ENCODE measurements at places on chromosomes 6 and 20.

DNA sequence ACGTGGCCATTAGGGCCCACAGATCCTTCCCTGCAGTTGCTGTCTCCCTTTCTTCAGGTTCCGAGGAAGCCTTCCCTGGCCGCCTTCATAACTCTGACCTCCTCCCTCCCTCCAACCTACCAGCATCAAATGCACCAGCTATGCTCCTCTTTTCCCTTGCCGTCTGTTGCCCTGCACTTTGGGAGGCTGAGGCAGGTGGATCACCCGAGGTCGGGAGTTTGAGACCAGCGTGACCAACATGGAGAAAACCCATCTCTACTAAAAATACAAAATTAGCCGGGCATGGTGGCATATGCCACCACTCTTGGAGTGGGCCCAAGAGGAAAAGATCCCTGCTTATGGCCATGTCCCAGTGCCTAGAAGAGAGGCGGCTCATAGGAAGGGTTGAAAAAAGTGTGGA is 31.8 kb downstream of the RNASET2 start:
- DNase-seq: no peak

DNA sequence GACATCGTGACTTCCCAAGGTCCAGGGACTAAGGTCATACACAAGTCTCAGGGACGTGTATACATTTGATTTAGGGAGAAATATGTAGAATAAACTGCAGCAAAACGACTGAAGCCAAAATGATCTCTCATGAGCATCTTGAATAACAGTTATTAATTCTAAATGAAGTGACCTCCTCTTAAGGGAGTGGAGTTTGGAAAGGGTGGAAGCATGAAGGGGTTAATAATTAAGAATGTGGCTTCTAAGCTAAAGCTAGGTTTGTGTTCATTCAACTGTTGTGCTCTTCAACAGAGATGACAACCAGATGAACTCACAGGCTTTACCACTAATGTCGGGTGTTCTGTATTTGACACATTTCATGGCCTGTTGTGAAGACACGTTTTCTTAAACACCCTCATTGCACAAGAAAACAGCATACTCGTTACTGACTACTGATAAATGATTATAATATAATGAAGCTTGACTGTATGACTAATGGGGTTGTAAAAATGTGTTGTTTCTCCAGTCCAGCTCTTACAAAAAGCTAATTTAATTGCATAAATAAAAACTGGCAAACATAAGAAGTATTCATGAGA is 1.5 kb downstream of the PPP1R14C start:
- DNase-seq: no peak

DNA sequence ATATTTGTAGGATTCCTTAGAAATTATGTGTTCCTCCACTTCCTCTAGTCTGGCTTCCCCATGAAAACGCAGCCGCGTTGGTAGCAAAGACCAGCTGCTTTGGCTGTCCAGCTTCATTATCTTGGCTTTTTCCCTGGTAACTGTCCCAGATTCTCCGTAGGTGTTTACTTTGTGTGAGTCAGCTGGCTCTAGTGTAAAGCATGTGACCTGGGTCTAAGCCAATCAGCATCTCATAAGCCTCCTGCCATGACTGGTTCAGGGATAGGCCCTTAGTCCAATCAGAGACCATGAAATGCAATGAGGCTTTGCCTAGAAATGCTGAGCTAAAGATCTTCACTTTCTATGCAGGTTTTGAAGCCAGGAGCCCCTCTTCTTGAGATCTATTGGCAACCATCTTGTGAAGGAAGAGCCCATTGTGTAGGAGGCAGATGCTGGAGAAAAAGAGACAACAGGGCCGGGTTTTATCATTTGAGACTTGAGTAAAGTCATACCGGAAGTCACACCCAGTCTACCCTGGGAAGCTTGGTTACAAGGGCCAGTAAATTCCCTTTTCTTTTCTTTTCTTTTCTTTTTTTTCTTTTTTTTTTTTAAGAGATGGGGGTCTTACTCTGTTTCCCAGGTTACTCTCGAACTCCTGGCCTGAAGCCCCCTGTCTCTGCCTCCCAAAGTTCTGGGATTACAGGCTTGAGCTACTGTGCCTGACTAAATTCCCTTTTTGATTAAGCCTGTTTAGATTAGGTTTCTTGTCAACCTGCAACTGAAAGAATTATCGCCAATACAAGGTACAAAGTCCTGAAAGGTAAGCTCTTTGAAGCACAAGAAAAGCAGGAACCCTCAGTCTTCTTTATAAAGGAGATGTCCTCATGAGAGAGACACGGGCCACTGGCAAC is 256.5 kb upstream of the RREB1 start:
- DNase-seq: no peak

GRCh38 chr6:87540539-87540938 is 49.2 kb downstream of the RARS2 start:
- no peak for DNase-seq

GRCh38 chr6:7073821-7074525 is 33.8 kb upstream of the RREB1 start:
- no peak for DNase-seq

DNA sequence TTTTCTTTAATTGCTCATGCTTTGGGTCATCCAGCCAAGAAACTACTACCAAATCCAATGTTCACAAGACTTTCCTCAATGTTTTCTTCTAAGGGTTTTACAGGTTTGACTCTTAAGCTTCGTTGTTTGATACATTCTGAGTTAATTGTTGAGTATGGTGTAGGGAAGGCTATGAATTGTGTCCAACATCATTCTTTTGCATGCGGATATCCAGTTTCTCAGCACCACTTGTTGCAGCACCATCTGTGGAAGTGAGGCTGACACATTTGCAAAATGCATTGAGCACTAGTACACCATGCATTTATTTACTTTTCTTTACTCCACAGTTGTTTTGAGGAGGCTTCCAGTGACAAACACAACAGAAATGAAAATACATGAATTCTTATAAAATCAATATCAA is 17.2 kb downstream of the MICA start:
- no peak for DNase-seq

DNA sequence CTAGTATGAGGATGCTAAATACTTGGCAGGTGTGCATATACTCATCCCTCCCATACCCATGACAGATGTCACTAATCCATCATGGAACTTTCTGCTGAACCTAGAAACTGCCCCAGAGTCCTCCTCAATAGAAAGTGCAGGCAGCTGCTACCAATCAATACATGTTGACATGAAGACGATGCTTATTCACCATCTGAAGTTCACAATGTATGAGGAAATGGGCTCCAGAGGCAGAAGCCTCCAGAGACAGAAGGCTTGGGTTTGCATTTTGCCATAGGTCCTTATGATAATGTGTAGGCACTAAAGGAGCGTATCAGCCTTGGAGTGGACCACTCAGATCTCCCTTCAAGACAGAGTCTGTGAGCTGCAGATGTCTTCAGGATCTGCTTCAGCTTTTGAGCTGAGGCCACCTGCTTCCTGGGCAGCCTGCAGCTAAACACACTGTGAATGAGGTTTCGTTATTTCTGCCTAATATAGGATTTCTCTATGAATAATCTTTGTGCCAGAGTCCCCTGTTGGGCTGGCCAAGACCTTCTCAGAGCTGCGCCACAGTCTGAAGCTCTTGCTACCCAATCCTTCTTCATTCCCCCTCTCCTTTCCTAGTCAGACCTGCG is 7.5 kb upstream of the KIAA1755 start:
- DNase-seq: no peak

GRCh38 chr6:9581155-9581554 is 833.7 kb downstream of the TFAP2A start:
- DNase-seq: no peak

DNA sequence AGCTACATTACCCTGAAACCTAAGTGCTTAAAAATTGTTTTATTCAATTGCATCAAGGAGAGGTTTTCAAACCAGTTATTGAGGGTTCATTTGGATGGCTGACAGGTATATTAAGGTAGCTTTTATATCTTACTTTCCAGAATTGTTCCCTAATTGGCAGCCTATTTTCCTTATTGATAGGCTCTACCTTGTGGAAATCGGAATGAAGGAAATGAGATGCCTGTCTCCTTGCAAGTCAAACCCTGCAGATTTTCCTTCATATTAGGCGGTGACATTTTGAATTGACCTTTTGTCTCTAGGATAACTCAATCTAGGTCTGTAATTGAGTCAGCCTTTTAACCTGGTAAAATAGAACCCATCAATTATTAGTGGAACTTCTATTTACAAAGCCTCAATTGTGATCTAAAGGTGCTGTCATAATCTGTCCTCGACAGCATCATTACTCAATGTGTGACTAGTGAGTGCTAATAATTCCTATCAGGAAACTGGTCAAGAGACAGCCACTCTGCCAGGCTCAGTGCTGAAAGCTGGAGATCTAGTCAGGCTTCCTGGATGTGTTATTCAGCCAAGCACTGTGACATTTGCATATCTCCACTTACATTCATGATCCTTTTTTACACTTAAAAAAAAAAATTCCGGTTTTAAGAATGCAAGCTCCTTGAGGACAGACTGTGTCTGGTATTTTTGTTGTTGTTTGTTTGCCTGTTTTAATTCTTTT is 20.1 kb downstream of the OPRM1 start:
- DNase-seq: no peak

GRCh38 chr6:148611213-148611612 is 135.6 kb upstream of the UST start:
- no peak for DNase-seq

GRCh38 chr6:128710315-128710714 is 172.6 kb upstream of the LAMA2 start:
- no peak for DNase-seq

GRCh38 chr6:148195511-148195910 is 147.1 kb upstream of the SASH1 start:
- no peak for DNase-seq

DNA sequence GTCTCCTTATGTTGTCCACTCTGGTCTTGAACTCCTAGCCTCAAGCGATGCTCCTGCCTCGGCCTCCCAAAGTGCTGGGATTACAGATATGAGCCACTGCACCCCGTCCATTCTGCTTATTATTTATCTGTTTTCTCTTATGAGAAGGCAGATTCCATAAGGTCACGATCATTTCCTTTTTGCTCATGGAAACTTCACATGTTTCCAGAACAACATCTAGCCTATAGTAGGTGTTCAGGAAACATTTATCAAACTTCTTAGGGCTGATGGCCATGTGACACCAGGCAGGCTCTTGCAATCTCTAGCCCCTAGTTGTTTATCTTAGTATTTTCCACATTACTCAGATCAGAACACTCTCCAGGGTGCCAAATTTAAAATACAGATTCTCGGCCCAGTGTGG is 61.2 kb downstream of the ZFP64 start:
- DNase-seq: no peak

DNA sequence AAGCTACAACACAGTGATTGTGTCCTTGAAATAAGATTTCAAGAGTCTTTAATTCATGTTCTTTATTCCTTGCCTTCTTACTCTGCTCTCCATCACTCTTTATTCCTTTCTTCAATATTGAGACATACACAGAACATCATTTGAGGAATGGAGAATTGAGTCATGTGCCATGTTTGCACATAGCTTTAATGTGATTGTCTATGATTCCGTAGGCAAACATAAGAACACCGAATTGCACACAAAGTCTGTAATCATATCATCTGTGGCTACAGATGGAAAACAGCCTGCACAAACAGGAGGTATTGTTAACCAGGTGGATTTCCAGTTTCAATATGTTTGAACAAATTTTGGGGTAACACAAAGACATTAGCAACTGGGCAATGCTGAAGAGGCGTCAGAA is 571.6 kb upstream of the GJE1 start:
- DNase-seq: no peak

GRCh38 chr6:41051873-41052272 is 1.1 kb upstream of the APOBEC2 start:
- DNase-seq: no peak

- DNase-seq: no peak
Observed at GRCh38 chr6:503610-504362, 112.2 kb downstream of the IRF4 start.

DNA sequence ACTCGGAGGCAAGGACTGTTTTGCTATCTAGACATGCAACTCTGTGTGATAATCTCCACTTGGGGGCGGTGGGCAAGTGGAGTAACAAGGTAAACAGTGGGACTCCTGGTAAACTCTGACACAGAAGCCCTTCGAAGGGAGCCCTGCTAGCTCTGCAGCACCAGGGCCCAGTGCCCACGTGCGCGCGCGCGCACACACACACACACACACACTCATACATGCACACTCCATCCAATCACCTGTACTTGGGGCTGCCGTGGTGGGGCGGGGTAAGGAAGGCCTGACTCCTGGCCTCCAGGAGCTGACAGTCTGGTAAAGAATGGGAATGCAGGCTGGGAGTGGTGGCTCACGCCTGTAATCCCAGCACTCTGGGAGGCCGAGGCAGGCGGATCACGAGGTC is 36.4 kb downstream of the TAF4 start:
- DNase-seq: no peak

- no peak for DNase-seq
Observed at GRCh38 chr20:60658681-60659080, 593.4 kb upstream of the CDH4 start.

DNA sequence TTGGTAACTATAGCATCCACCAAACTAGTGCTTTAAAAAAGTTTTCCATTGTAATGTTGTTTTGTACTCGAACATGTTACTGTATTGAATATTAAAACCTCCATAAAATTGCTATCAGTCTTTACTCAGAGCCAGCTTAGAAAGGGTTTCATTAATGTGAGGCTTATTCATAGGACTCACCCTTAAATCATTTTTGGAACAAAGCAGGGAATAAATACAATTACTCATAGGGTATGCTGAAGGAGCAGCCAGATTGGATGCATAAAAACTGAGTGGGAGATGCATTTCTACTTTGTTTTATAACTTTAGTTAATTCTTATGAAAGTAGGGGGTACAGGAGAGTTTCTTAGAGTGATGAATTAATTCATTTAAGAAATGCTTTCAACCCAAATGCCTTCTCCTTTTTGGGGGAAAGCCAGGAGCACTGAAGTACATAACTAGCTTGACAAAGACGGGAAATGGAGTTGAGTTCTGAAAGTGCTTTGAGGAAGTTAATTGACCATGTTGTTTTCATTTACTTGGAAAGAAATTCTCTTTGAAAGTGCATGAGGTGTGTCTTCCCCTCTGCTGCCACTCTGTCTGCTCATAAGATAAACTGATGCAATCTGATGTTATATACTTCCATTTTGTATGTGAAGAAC is 90.3 kb downstream of the RNF144B start:
- DNase-seq: no peak
